ENCODE measurements at places on chromosomes 4 and X.
A peak's percentile ranks its signal among the peaks of the same experiment; 100 is the strongest.

DNA sequence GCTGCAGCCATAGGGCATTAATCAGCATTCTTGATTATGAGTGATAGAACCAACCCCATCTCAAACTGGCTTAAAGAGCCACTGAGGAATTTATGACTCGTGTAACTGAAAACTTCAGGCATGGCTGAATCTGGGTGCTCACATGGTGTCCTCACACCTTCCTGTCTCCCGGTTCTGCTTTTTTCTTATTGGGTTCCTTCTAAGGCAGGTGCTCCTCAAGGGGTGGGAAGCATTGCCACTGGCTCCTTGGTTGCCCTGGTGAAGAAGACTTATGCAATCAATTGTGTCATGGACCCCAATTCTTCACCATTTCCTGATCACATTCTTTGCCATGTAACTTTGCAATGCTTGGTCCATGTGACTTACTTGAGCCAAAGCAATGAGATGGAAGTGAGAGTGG, 4.3 kb upstream of the ZCCHC4 start:
- H3K36me3 ChIP-seq: no peaks in the 10 kb centered on the region
- no peak overlapping the region for H3K4me3 ChIP-seq
- no peaks in the 10 kb centered on the region for H3K27me3 ChIP-seq
- H3K4me1 ChIP-seq: no peaks in the 10 kb centered on the region
- no peak overlapping the region for H3K27ac ChIP-seq

DNA sequence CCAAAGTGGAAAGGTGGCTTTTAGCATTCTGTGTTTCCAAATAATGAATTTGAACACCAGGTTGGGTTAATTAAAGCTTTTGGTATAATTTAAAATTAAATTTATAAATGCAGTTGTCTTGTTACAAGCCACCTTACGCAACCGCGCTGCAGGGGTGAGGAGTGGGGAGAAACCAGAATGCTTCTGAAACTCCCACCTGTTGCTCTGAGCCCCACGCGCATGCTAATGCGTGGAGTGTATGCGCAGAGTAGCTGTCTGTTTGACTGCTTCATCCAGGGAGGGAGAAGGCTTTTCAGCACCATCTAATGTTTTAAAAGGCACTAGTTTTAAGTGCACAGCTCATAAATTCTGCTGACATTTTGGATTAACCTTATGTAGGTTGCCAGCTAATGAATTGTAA, 12.5 kb downstream of the OGT start:
- H3K4me1 ChIP-seq: no peaks in the 10 kb centered on the region
- no peak for DNase-seq
- H3K4me3 ChIP-seq: no peak overlapping the region

DNA sequence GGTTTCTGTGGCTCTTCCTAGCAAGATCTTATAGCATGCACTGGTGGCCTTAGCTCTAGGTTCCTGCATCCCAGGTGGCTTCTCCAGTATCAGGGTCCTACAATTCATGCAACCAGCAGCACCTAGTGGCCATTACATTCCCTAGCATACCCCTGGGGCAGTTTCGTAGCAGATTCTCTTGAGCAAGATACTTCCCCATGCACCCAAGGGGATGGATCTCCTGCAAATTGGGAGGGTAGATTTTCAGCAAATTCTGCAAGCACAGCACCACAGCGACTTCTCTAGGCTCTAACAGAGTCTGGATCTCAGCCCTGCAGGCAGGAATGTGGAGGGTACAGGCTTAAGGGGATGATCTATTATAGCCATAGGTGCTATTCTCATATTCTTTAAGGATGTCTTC, 13.1 kb upstream of the SLC9B1 start:
- no peak overlapping the region for H3K27ac ChIP-seq
- no peaks in the 10 kb centered on the region for H3K4me1 ChIP-seq
- H3K4me3 ChIP-seq: no peak overlapping the region
- no peak for DNase-seq

DNA sequence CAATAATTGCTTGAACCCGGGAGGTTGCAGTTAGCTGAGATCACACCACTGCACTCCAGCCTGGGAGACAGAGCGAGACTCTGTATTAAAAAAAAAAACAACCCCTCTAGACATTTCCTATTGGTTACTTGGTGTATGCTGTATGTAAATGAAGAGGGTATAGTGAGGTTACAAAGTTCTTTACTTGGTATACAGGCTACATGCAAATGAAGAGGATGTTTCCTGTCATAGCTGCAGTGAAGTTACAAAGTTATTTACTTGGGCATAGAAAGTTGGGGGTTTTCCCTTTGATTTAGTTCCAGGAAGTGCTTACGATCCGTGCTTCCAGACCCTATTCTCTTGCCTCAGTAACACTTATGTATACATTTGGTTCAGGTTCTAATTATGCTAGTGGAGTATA, 38.4 kb upstream of the CLNK start:
- H3K4me1 ChIP-seq: no peaks in the 10 kb centered on the region
- no peak overlapping the region for H3K4me3 ChIP-seq
- no peaks in the 10 kb centered on the region for H3K36me3 ChIP-seq
- DNase-seq: no peak
- no peaks in the 10 kb centered on the region for H3K27me3 ChIP-seq

- H3K27me3 ChIP-seq: no peaks in the 10 kb centered on the region
- H3K4me3 ChIP-seq: no peak overlapping the region
- no peaks in the 10 kb centered on the region for H3K4me1 ChIP-seq
- DNase-seq: no peak
- H3K27ac ChIP-seq: no peak overlapping the region
Observed at GRCh38 chr4:124947622-124948265, 235.2 kb upstream of the ANKRD50 start.

DNA sequence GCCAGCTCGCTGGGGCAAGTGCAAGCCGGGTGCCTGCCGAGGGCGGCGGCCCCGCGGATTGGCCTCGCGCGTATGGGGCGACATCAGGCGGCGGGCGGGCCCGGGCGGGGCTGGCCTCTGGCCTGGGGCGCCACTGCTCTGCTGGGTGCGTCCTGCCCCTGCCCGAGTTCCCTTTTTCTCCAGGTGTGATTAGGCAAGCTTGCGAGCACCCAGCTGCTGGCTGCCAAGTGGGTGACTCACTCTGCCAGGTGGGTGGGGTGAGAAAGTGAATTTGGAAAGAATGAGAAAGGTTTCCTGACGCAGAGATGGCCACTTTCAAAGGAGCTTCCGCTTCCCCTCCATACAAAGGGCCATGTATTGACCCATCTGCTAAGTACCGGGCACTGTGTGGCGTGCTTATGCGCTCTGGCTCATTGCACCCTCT, 32.5 kb downstream of the FGFBP1 start:
- H3K36me3 ChIP-seq: no peaks in the 10 kb centered on the region
- H3K27ac ChIP-seq: no peak overlapping the region
- no peak for DNase-seq
- no peaks in the 10 kb centered on the region for H3K27me3 ChIP-seq
- no peaks in the 10 kb centered on the region for H3K4me1 ChIP-seq

DNA sequence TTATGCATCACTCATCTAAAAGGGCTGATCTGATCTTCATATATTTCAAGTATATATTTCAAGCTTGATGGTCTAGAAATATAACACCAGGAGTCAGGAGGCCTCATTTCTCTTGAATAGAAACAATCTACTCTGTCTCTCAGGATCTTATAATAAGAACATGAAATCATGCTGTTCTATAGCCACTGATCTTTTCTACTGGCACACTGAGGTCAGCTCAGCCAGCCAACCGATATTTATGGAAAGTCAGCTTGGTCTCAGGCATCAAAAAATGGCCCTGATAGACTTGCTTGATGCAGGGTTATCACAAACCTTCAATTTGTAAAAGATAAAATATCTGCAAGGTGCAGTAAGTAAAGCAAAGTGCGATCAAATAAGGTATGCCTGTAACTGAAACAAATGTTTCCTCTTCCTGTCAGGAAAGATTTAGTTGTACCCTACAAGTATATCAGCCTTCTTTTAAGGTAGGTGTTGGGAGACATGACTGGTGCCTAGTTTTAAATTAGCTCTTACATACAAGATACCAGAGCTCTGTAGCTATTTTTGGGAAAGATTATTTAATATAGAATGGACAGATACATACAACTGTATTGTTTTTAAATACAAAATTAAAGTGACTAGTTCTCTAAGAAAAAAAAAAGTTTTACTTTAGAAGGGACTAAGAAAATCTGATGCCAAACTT, 63.4 kb downstream of the BMP3 start:
- H3K36me3 ChIP-seq: no peaks in the 10 kb centered on the region
- H3K27ac ChIP-seq: no peak overlapping the region
- H3K4me3 ChIP-seq: no peak overlapping the region
- H3K4me1 ChIP-seq: no peaks in the 10 kb centered on the region

- DNase-seq: peak; percentile 29
- no peaks in the 10 kb centered on the region for H3K36me3 ChIP-seq
- no peaks in the 10 kb centered on the region for H3K4me1 ChIP-seq
- H3K4me3 ChIP-seq: no peak overlapping the region
- no peaks in the 10 kb centered on the region for H3K27me3 ChIP-seq
- H3K27ac ChIP-seq: no peak overlapping the region
Observed at GRCh38 chrX:103175944-103176753, 38.8 kb upstream of the BEX4 start.

DNA sequence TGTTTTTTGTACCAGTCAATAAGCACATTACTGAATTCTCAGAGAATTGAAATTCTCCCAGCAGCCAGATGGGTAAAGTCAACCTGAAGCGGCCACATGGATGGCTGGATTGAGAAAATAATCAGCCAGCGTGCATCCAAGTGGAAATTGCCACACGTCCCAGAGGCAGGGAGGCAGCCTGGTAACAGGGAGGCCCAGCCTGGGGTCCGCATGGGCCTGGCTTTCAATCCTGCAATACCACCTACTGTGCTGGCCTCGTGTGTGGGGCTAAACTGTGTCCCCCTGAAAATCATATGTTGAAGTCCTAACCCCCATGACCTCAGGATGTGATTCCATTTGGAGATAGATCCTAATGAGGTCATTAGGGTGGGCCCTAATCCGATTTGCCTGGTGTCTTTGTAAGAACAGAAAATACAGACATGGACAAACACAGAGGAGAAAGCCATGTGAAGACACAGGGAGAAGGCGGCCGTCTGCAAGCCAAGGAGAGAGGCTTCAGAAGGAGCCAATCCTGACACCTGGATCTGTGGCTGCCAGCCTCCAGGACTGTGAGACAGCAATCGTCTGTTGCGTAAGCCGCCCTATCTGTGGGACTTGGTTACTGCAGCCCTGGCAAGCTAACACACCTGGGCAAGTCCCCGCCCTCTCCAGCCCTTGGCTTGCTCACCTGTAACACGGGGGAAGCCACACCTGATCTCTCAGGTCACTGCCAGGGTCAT, 90.3 kb downstream of the JAKMIP1 start:
- H3K4me1 ChIP-seq: no peaks in the 10 kb centered on the region
- H3K27me3 ChIP-seq: no peaks in the 10 kb centered on the region
- no peak overlapping the region for H3K27ac ChIP-seq
- DNase-seq: no peak
- no peak overlapping the region for H3K4me3 ChIP-seq

- H3K4me1 ChIP-seq: no peaks in the 10 kb centered on the region
- H3K27ac ChIP-seq: peak overlapping the region; percentile 98
- H3K36me3 ChIP-seq: no peaks in the 10 kb centered on the region
- no peaks in the 10 kb centered on the region for H3K27me3 ChIP-seq
Observed at GRCh38 chr4:173535957-173536356, 5.9 kb upstream of the HAND2 start.
